ENCODE measurements at places on chromosomes 6 and 20. TPM values are rescaled to one million over a fixed set of nuclear protein-coding genes. Genes with fewer than 3 reads are reported as not detected.

- peak; percentile 91 for DNase-seq
Observed at GRCh38 chr6:39347906-39348585, 25.5 kb upstream of the KCNK16 start.

LY6G6F gene
- not detected for total RNA-seq

CAGE1 gene
- total RNA-seq, result not detected

TRDN gene
- not detected for total RNA-seq

GRCh38 chr6:106316375-106316766 lies 9.2 kb downstream of the ATG5 start:
- no peak for DNase-seq

DNA sequence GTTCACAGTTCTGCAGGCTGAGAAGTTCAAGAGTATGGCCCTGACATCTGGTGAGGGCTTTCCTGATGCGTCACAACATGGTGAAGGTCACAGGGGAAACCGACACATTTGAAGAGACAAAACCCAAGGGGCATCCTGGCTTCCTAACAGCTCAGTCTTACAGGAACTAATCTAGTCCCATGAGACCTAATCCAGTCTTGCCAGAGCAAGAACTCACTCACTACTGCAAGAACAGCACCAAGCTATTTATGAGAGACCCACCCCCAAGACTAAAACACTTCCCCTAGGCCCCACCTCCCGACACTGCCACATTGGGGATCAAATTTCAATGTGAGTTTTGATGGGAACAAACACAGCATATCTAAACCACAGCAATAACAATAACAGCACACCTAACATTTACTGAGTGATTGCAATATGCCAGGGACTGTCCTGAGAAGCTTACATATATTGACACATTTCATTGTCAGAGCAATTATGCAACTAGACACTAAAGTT lies 46.6 kb downstream of the TPBG start:
- no peak for DNase-seq

CEP162 gene
- total RNA-seq, result 8.3 TPM

DNA sequence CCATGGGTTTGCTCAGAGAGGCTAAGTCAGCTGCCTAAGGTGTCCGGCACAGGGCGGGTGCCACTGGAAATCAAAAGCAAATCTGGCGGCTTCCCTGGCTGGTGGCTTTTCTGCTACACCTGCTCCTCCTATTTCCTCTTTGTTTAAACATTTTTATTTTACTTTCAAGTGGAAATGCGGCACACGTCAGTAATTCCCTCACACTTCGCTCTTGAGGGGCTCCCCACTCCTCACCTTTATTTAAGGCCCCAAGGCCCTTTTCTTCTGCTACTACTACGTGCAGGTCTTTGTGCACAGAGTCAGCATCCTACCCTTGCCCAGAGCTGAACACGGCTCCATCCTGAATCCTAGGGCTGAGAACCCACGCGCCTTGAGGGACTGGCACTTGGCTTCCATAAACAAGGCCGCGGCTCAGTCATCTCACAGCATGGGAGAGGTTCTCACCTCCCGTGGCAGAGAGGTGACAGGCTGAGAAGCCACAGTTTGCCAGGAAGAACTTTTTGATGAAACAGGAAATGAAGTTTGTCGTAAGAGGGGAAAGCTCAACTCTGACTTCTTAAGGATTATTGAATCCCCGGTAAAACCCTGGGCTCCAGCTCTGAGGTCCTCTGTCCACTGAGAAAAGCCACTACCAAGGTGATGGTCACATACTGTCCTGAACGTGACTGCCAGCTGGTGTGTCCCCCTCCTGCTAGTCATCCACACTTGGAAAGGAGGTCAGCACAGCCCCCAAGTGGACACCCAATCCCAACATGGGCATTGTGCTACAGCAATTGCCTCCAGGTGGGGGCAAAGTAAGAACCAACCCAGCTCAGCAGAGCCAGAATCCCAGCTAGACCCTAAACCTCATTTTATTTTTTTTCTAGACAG lies 48.0 kb downstream of the NFATC2 start:
- no peak for DNase-seq

TRIM10 gene
- not detected for total RNA-seq

GRCh38 chr20:46018611-46019010 lies 9.9 kb downstream of the MMP9 start:
- peak; percentile 30 for DNase-seq

DNA sequence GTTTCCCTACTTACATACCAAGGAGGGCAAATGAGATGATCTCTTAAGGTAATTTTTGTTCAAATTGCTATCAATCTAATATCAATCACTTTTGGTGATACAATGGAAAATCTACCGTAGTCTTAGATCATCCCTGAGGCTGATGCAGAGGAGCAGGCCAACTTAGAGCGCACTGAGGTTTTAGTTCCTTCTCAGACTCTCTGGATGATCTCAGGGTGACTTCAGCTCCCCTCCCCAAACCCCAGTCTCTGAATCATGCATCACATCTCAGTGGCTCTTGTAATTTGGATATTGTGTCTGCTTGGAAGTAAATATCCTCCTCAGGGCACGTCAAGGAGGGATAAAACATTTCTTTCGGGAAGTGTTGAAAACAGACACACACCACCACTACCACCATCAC lies 5.9 kb downstream of the TUBB2B start:
- no peak for DNase-seq

GRCh38 chr20:48679599-48679998 lies 148.2 kb downstream of the PREX1 start:
- peak; percentile 68 for DNase-seq

- DNase-seq, result peak; percentile 16
Observed at GRCh38 chr6:139230391-139230840, 61.4 kb downstream of the TXLNB start.

GRCh38 chr6:89554106-89554505 lies 84.4 kb downstream of the LYRM2 start:
- DNase-seq, result no peak

ALDH5A1 gene
- 2.4 TPM for total RNA-seq

DNA sequence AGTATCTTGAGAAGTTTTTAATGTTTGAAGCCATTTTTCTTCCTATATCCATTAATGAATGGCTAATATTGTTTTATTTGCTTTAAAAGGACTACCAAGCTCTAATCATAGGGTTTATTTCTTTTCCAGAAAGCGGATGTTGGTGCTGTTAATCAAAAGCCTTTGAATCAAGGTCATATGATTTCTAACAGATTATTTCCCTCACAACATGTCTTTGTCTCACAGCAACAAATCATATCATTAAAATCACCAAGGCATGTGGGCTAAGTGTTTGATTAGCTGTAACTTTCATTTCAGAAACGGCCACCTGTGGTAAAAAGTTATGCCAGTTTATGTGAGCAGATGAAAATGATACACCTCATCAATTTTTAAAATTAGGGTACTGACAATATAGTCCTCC lies 21.7 kb downstream of the TRAF3IP2 start:
- DNase-seq, result peak; percentile 19

GRCh38 chr6:170018936-170019817 lies 267.8 kb downstream of the ERMARD start:
- no peak for DNase-seq

INSM1 gene
- total RNA-seq, result 5.5 TPM

DNA sequence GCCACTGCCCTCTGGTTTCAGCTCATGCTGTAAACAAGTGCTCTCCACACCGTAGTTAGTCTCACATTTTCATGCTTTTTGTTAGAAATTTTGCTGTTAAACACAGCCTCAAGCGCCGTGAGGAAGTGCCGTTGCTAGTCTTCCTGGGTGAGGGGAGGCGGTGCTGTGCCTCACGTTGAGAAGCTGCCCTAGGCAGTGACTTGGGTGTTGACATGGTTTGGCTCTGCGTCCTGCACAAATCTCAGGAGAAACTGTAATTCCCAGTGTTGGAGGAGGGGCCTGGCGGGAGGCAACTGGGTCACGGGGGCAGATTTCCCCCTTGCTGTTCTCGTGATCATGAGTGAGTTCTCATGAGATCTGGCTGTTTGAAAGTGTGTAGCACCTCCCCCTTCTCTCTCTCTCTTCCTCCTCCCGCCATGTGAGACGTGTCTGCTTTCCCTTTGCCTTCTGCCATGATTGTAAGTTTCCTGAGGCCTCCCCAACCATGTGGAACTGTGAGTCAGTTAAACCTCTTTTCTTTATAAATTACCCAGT lies 95.8 kb downstream of the ERMARD start:
- DNase-seq, result no peak

- DNase-seq, result no peak
Observed at GRCh38 chr6:71393471-71393870, 104.9 kb downstream of the OGFRL1 start.

GRCh38 chr6:109261811-109262210 lies 120.5 kb downstream of the CD164 start:
- DNase-seq, result no peak

DNA sequence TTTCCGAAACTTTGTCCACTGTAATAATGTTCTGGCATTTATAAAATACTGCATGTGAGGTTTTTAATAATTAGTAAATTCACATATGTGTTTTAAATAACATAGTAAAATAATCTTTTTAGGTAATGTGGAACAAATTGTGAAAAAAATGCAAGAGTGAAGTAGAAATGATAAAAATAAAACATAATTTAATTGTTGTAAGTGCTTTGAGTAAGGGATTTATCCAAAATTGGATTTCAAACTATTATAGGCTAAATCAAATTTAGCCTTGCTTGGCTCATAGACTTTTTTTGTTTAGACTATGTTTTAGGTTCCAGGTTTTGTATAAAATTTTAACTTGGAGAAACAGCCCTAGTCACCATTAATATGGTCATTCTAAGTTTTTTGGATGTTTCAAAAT lies 1029.5 kb downstream of the PHF3 start:
- DNase-seq, result no peak

WFDC5 gene
- total RNA-seq, result not detected
